ENCODE measurements at places on chromosomes 5 and 9. TPM values are rescaled to one million over a fixed set of nuclear protein-coding genes. Genes with fewer than 3 reads are reported as not detected.

SPATA31C1 gene
- 0.63 TPM for polyA plus RNA-seq

IFNA2 gene
- polyA plus RNA-seq, result not detected

DNAI1 gene
- 1.7 TPM for polyA plus RNA-seq

ZDHHC12 gene
- 23.0 TPM for polyA plus RNA-seq

KIAA0825 gene
- polyA plus RNA-seq, result 4.1 TPM

- no peak for DNase-seq
These were observed 307.7 kb upstream of the ADAMTS16 start for GRCh38 chr5:4832471-4832870.

DNA sequence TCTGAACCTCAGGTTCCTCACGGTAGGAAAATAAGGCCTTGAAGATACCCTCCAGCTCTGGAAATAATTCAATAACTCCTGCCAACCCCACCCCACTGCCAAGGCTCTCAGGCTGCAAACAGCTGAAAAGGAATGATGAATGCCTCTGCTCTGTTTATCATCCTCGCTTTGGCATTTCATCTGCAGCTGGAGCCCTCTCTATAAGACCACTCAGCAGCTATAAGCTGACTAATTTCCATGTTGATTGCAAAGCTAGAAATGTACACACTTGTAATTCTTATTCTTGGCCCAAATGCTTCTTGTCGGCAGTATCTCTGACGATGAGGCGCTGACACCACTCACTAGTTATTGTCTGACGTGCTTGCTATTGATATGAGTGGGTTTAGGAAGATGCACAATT is 408.4 kb upstream of the NMUR2 start:
- no peak for DNase-seq

INSL4 gene
- polyA plus RNA-seq, result not detected

GRCh38 chr9:29422438-29422837 is 1849.2 kb upstream of the C9orf72 start:
- no peak for DNase-seq

TOR1A gene
- 44.0 TPM for polyA plus RNA-seq

CAMK4 gene
- polyA plus RNA-seq, result 3.9 TPM

GRCh38 chr9:110249603-110250002 is 6.7 kb downstream of the TXN start:
- no peak for DNase-seq

DNA sequence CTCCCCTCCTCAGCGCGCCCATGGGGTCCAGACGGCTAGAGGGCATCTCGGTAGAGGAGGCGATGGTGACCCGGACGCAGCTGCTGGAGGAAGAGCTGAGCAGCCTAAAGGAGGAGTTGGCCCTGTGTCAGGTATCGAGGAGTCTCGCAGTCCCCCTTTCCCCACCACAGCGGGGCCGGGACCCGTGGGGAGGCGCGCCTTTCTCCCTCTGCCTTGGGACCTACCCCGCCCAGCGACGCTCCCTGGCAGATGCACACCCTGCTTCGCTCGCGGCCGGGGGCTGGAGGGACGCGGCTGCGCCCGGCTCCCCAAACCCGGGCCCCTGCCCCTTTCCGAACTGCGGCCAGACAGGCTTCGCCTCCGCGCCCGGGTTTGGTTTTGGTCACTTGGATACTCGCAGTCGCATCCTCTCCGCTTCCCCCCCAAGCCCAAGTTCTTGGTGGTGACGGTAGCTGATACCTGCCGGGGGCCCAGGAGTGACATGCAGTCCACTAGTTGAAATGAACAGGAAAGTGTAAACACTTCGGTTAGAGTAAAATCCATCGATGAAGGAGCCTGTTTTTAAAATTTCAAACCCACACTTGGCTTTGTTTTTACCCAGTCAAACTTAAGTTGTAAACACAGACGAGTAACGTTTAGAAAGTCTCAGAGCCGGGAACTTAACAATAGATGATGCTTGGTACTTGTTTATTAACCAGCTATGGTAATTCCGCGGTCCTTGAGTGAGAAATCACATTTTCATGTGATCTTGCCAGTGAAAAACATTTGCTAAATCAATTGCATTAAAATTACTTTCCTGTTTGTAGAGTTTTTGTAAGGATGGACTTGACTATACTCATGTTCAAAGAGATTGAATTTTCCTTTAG is 688 bp downstream of the CNTLN start:
- peak; percentile 31 for DNase-seq

GRCh38 chr9:123481209-123481865 is 125.3 kb downstream of the CRB2 start:
- no peak for DNase-seq

- no peak for DNase-seq
These were observed 141.1 kb downstream of the SPATA31D1 start for GRCh38 chr9:82129708-82130107.

DNA sequence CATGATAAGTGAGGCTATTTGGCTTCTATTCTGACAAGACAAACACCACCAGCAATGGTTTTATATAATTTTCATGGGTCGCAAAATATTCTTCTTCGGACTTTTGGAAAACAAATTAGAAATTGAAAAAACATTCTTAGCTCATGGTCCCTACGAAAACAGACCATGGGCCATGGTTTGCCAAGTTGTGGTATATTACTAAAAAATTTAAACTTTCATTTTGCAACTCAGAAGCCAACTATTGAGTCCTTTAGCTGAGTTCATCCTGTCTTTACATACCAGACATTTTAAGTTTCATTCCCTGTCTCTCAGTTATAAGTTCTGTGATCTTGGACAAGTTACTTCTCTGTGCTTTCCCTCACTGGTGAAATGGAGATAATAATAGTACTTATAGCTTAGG is 198.1 kb downstream of the CSNK1G3 start:
- no peak for DNase-seq

PLPP7 gene
- 2.1 TPM for polyA plus RNA-seq

- DNase-seq, result no peak
These were observed 26.4 kb upstream of the ARHGAP26 start for GRCh38 chr5:142743592-142744441.

SCGB3A2 gene
- polyA plus RNA-seq, result not detected

DNA sequence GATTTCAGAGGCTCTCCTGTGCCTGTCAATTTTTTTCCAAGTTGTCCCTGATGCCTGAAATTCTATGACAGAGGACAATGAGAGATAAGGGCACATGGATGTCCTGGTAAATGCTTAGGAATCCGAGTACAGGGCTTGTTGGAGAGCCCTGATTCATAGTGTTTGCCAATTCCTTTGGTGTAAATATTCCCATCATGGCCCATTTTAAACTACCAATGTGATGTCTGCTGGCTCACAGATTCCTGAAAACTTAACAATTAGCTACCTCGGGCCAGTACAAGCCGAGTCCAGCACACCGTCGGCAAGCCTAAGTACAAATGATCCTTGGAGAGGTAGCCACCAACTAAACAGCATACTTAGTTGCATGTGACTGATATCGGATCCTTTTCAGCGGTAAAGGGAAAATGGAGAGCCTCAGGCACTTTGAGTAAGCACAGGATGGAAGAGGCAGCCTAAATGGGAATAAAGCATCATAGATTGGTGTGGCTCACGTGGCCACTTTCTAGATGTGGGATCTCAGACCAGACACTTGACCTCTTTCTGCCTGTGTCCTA is 3.6 kb downstream of the ITK start:
- DNase-seq, result no peak

DNA sequence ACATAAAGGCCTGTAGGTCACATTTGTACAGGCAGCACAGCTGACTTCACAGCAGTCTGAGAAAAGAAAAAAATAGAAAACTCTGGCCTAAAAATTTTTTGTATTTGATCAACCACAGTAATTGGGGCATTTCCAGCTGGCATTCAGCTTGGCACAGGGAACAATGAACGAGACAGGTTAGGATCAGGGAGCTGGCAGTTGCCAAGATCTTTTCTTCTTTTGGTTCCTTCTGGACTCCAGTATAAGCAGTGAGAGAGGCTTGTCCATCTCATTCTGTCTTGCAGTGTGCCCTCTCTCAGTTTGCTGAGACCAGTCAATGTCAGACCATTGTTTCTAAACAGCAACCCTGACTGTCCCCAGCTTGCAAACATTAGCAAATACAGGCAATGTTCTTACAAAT is 601.1 kb downstream of the TLR4 start:
- DNase-seq, result no peak

GRCh38 chr9:108786322-108786721 is 69.5 kb downstream of the ACTL7B start:
- DNase-seq, result no peak

CCDC192 gene
- polyA plus RNA-seq, result 1.5 TPM

DNA sequence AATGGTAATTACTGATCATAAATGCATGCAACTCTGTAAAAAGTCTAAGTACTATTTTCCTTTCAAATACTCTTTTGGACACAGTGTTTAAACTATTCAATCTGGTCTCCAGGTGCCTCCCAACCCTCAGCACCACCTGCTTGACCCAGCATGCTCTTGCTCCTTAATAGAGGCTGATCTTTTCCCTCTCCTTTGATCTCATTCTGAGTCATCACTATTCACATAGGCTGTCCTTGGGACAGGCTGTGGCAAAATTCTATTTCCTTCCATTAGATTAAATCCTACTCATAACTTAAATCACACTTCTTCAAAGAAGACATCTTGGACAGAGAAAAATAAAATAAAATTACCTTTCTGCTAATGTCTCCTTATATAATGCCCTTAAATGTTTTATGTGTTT is 199.4 kb upstream of the ST8SIA4 start:
- no peak for DNase-seq

- DNase-seq, result no peak
These were observed 438.4 kb downstream of the RAB3C start for GRCh38 chr5:59021286-59021673.

- no peak for DNase-seq
These were observed 212.4 kb downstream of the TLE1 start for GRCh38 chr9:81476813-81477490.

DNA sequence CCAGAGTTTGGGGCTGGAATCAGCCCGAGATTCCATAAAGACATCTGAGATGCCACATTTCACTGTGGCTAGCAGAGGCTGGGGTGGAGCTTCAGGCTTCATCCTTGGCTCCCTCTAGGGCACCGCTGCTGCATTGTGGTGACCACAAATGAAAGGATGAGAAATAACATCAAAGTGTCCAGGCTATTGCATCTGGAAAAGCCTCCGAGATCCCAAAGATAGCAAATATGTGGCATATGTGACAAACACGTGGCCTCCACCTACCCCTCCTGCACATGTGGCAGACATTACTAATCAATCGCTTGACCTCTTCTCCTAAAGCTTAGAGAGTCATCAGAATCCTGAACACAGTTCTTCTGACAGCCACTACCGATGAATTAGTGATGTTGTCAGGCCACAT is 4.5 kb downstream of the SPARC start:
- DNase-seq, result no peak

CMYA5 gene
- polyA plus RNA-seq, result 18.3 TPM

DNA sequence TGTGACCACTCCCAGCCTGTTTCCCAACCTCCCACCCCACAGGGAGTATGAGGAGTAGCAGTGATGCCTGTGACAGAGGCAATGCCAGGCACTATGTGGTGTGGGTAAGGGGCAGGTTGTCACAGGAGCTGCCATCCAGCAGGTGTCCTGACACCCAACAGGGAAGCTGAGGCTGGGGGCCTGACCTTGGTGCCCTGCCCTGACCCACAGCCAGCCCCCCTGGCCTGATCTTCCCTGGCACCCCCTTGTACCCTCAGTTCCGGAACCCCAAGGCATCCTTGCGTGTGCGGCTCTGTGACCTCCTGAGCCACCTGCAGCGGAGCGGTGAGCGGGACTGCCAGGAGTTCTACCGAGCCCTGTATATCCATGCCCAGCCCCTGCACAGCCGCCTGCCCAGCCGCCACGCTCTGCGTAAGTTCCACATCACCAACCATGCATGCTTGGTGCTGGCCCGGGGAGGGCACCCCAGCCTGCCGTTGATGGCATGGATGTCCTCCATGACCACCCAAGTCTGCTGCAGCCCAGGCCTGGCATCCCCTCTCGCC is 14.4 kb downstream of the CARD19 start:
- DNase-seq, result no peak

- DNase-seq, result no peak
These were observed 23.1 kb upstream of the CKMT2 start for GRCh38 chr5:81209869-81210493.

DNA sequence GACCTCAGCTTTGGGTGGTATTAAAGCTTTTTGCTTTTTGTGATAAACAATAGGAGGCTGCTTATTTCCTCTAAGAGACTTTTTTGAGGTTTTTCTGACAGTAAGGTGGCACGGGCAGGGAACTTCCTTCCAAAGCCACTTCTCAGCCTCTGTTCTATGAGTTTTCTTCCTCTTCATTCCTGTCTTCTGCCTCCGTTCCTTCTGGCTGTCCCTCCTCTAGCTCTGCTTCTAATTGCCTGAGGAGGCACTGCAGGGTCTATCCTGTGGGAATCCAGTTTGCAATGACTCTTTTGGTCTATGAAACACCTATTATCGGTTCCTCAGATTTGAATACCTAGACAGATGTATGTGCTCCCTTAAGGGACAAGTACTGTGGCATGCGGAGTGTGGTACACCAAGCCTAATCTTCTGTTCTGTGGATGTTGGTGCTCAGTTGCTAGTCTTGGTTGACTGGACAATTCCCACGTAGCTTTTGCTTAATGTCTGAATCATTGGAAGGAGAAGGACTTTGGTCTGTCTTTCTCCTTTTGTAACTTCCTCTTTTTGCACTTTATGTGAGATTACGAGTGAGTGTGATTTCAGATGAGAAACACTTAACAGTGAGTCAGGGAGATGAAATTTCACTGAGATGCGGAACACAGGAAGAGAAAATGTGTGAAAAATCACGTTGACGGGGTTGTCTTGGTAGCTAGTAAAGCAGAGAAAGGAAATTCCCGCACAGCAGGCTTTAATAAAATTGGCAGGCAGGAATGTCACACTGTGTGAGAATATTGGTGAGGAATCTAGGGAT is 305.2 kb downstream of the EFNA5 start:
- DNase-seq, result no peak

TMOD1 gene
- 1.8 TPM for polyA plus RNA-seq

PCDHB12 gene
- 8.6 TPM for polyA plus RNA-seq

DNA sequence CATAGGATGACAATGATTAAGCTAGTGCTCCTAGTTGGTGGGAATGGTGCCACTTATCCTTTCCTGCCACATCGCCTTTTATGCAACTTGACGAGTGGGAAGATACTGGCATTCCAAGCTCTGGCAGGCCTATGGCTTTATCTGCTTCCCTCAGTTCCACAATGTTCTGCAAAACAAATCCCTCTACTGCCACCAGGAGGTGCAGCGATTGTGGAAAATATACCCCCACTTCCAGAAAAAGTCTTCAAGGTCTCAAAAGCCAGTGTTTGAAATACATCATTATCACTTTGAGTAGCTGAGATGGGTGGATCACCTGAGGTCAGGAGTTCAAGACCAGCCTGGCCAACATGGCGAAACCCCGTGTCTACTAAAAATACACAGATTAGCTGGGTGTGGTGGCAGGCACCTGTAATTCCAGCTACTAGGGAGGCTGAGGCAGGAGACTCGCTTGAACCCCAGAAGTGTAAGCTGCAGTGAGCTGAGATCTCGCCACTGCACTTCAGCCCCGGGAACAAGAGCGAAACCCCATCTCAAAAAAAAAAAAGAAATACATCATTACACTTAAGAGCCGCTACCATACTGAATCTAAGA is 3.4 kb downstream of the CLINT1 start:
- peak; percentile 36 for DNase-seq

GLRA1 gene
- not detected for polyA plus RNA-seq
